ENCODE measurements at places on chromosomes 1 and 21. TPM values are rescaled to one million over a fixed set of nuclear protein-coding genes. Genes with fewer than 3 reads are reported as not detected.

Gene OR2W3
- total RNA-seq = 3.1 TPM

Gene S100A14
- total RNA-seq = 15.3 TPM

Gene CYP4A11
- not detected for total RNA-seq

Gene S100A11
- 267 TPM for total RNA-seq

DNA sequence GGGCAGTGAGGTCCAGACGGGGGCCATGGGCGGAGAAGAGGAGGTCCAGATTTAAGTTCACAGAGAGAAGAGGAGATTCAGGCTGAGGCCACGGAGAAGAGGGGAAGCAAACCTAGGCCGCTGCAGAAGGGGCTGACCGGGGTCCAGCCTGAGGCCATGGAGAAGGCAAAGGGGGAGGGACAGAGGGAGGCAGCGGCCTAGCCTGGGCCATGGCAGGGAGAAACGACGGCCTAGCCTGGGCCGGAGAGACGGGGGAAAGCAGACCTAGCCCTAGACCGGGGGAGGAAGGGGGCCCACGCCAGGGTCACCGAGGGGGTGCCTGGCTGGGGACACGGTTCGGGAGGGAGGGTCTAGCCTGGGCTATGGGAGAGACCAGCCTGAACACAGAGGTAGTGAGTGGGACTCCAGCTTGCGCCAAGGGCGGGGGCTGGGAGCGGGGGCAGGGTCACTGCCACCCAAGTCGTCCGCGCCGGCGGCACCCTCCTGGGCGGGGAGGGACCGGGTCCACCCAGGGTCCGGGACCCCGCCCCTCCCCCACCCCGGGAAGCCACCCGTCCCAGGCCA lies 459 bp downstream of the CAPZB start:
- H3K4me1 ChIP-seq = peaks cover 58% of the 10 kb centered on the region
- H3K36me3 ChIP-seq = peaks cover 10% of the 10 kb centered on the region
- DNase-seq = no peak
- peak overlapping the region; percentile 99 for H3K27ac ChIP-seq
- peak overlapping the region; percentile 99 for H3K4me3 ChIP-seq
